Hematopoietic multipotent progenitor cell treated with erythropoietin and hydrocortisone succinate and interleukin-3 and kit ligand, for 8 days (in vitro differentiated cells): ENCODE measurements at places on chromosomes 2 and 18.
A peak's percentile ranks its signal among the peaks of the same experiment; 100 is the strongest.

GRCh38 chr2:165069151-165069550 is 113.8 kb upstream of the SLC38A11 start:
- no peak for DNase-seq

- DNase-seq = no peak
These were observed 424.5 kb downstream of the RAD51AP2 start for GRCh38 chr2:17093712-17094111.

DNA sequence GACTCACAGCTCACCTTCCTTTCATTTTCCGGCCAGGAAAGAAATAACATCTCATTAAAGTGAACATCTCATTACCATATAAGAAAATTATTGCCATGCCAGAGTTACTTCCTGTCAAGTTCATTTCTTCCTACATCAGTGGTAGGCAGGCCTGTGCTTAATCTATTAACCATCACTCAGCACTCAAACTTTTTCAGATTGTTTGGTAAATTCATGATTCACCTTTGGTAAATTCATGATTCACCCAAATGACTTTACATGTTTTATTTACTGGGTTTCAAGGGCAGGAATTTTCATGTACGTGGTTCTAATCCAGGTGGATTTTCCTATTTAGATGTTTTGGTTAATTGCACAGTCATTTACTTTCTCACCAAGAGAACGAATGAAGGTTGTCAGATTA is 116.5 kb downstream of the CSRNP3 start:
- no peak for DNase-seq

- DNase-seq = no peak
These were observed 472.1 kb downstream of the CDH2 start for GRCh38 chr18:27704736-27705361.

DNA sequence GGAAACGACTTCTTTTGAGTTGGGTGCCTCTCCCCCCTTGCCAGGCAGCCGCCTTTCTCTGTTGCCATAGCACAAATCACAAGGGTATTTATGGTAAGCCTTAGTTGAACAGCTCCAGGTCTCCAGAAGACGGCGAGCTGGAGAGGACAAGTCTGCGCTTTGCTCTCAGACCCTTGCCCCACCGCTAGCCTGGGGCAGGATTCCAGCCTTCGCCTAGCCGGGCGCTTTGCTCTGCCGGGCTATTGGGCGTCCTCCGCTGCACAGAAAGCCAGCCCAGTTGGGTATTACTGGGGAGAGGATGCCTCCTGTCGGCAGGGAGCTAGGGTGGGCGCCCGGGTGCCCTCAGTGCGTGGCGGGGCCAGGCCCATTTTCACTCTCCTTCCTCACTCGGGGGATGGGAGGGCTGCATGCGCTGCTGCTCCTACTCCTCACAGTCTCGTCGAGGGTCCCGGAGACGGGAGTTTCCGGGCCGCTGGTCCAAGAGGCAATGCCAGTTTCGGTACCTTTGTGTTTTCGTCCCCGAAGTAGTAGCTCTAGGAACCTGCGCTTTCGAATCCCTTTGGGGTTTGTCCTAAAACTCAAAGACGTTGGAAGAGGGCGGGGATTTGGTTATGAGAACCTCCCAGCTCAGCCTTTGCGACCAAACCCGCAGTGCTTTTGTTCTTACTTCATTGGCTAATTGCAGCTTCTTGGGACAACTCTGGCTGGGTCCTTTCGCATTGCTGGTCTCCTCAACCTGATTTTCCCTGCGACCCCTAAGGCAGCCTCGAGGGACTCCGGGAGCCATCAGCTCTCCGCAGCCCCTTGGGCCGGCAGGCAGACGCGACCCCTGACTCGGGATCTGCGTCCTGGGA is 3.6 kb upstream of the DLX2 start:
- DNase-seq = peak; percentile 59

GRCh38 chr2:24208490-24208889 is 33.6 kb downstream of the FAM228A start:
- DNase-seq = no peak

GRCh38 chr2:190835303-190835930 is 45.2 kb upstream of the GLS start:
- no peak for DNase-seq

GRCh38 chr2:205403244-205403825 is 279.0 kb upstream of the NRP2 start:
- DNase-seq = no peak

- no peak for DNase-seq
These were observed 87.0 kb upstream of the KCNH7 start for GRCh38 chr2:162925595-162925994.
